ENCODE measurements at places on chromosomes 2 and 18. TPM values are rescaled to one million over a fixed set of nuclear protein-coding genes. Genes with fewer than 3 reads are reported as not detected.

DNA sequence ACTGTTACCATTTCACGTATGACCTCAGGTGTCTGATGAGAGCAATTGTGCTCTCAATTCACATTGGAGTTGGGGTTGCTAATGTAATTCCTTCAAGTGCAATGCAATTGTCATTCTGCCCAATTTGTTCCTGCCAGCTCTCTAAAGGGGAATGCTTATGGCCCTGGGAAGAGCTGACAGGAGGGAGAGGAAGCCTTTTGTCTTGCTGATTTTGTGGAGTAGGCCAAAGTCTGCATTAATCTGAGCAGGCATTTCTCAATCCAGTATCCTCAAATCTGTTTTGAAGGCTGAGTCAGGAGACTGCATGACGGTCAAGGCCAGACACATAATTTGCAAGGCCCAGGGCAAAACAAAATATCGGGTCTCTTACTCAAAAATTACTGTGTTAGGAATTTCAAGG lies 326.4 kb upstream of the SPHKAP start:
- no peak for DNase-seq

LIMS2 gene
- 15.6 TPM for total RNA-seq

- no peak for DNase-seq
Measured at GRCh38 chr18:24976502-24976901, 375.5 kb downstream of the ZNF521 start.

GRCh38 chr2:129262934-129263333 lies 716.5 kb upstream of the RAB6C start:
- no peak for DNase-seq

TFCP2L1 gene
- total RNA-seq = 1.5 TPM

DNA sequence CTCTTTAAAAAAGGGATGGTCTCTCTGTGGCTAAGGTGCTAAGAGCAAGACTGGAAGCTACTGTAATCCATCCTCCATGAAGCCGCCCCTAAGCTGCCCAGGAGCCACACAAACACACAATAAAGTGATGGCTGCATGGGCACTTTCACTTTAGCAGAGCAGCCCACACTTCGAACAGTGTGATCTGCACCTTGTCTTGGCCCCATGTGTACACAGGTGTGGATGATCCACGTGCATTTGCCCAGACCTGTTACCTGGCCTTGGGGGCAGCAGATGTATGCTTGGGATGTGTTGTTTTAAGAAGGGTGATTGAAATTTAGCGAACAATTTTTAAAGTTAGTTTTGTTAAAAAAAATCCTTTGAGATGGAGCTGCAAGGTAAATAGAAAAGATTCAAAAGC lies 39.9 kb downstream of the TMEM178A start:
- no peak for DNase-seq

UGT1A8 gene
- total RNA-seq = not detected

GRCh38 chr2:42890791-42891355 lies 98.5 kb upstream of the HAAO start:
- DNase-seq = no peak

STON1 gene
- total RNA-seq = 3.8 TPM

DNA sequence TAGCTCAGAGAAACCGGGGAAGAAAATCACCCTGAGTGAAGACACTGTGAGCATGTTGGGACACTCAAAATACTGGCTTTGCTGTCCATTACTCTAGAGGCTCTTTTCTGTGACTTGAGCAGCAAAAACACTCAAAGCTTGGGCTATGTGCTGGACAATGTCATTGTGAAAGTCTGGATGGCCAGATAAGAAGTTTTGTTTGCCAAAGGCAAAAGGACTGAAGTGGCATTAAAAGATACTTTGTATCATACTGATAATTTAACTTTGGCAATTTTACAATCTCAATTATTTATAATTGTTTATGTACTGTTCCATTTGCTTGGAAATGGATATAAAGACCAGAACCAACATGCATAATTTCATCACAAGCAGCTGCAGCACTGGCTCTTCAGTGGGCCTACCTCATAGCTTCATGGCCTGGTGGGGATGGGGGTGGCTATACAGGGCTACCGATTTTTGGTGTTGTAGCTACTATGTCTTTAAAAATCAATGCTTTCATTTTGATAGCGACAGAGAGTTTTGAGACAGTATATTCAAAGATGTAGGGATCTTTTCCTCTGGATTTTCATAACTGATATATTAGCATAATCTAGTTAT lies 51.1 kb downstream of the RBKS start:
- no peak for DNase-seq

DNA sequence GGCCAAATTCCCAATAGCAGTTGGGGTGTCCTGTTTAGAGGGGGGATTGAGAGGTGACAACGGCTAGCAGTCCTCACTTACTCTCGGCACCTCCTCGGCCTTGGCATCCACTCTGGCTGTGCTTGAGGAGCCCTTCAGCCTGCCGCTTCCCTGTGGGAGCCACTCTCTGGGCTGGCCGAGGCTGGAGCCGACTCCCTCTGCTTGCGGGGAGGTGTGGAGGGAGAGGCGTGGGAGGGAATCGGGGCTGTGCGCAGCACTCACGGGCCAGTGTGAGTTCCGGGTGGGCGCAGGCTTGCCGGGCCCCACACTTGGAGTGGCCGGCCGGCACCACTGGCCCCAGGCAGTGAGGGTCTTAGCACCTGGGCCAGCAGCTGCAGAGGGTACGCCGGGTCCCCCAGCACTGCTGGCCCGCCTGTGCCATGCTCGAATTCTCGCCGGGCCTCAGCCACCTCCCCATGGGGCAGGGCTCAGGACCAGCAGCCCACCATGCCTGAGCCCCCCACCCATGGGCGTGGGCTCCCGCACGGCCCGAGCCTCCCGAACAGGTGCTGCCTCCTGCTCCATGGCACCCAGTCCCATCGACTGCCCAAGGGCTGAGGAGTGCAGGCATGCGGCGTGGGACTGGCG lies 705.9 kb upstream of the ZNF804A start:
- no peak for DNase-seq

GRCh38 chr2:159209341-159210306 lies 76.9 kb downstream of the WDSUB1 start:
- DNase-seq = no peak

FEV gene
- not detected for total RNA-seq

TEKT4 gene
- not detected for total RNA-seq

GRCh38 chr2:152500772-152501171 lies 165.8 kb downstream of the FMNL2 start:
- no peak for DNase-seq

DNA sequence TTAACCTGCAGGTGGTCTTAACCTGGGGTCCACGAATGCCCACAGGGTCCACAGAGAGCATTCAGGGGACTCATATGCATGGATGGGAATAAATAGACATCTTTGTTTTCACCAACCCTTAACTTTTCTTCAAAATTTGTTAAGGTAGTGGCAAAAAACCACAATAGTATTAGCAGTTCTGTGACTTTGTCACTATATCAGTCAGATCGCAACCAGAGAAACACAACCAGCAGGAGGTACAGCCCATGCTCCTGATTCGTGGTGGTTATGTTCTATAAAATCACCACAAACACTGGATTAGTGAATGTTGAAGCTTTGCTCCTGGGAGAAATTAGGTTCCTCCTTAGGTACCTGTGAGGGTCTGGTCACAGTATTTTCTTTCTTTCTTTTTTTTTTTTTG lies 31.6 kb downstream of the B3GNT7 start:
- no peak for DNase-seq

DNA sequence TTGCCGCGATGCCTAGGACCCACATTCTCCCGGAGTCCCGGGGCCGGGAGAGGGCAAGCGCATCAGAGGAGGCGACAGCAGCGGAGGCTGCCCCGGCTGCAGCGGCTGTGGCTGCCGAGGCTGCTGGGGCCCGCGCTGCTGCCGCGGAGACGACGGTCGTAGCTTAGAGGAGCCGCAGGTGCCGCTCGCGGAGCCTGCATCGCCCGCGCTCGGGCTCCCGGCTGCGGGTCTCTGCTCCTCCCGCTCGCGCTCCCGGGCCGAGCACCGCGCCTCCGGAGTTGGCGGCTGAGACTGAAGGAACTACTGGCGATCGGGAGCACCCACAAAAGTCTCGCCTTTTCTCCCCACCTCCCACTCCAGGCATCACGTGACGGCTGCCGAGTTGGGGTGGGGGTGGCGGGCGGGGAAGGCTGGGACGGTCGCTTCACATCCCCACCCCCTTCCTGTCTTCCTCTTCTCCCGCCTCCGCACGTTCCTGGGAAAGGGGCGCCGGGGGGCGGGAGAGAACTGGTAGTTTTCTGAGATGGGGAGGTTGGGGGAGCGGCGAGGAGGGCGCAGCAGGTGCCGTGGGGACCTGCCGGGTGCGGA lies at the start of gene LYPD1:
Gene LYPD1 (minus strand): TSS at position 298 of the 588 bp plus-strand sequence. CDS start 273 bp downstream, at position 25.
- no peak for DNase-seq

- no peak for DNase-seq
Measured at GRCh38 chr2:30310371-30310770, 79.0 kb downstream of the LBH start.
